Activated naive CD4-positive, alpha-beta T cell treated with anti-CD3 and anti-CD28 coated beads for 36 hours (primary cell): ENCODE measurements at places on chromosomes 7 and 10. TPM values are rescaled to one million over a fixed set of nuclear protein-coding genes. Genes with fewer than 3 reads are reported as not detected.

DNA sequence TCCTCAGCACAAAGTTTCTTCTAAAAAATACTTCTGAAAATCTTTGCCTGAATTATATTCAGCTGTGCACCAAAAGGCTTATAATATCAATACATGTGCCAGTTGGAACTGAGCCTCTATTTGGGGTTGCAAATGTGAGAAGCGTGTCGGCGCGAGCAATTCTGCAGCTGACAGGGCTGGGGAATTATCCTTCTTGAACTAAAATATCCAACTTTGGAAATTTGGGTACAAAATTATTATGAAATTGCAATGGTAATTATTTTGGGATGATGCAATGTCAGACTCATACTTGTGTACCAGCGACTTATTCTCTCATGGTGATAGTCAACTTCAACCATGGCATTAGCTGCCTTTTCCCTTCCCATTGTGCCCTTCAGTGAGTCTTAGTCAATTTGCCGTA, 507.0 kb upstream of the KLF6 start:
- H3K27ac ChIP-seq: no peak overlapping the region
- H3K4me3 ChIP-seq: no peak overlapping the region
- no peaks in the 10 kb centered on the region for H3K36me3 ChIP-seq

- no peaks in the 10 kb centered on the region for H3K4me1 ChIP-seq
- H3K36me3 ChIP-seq: no peaks in the 10 kb centered on the region
- H3K27me3 ChIP-seq: peaks cover 15% of the 10 kb centered on the region
- H3K27ac ChIP-seq: no peak overlapping the region
- H3K4me3 ChIP-seq: no peak overlapping the region
These were observed 220.2 kb downstream of the EMX2 start for GRCh38 chr10:117762819-117763172.

GRCh38 chr10:1377740-1378397, 321.7 kb downstream of the WDR37 start:
- DNase-seq: no peak
- peaks cover 43% of the 10 kb centered on the region for H3K27me3 ChIP-seq
- no peaks in the 10 kb centered on the region for H3K4me1 ChIP-seq
- no peak overlapping the region for H3K4me3 ChIP-seq
- no peak overlapping the region for H3K27ac ChIP-seq
- H3K36me3 ChIP-seq: no peaks in the 10 kb centered on the region

DNA sequence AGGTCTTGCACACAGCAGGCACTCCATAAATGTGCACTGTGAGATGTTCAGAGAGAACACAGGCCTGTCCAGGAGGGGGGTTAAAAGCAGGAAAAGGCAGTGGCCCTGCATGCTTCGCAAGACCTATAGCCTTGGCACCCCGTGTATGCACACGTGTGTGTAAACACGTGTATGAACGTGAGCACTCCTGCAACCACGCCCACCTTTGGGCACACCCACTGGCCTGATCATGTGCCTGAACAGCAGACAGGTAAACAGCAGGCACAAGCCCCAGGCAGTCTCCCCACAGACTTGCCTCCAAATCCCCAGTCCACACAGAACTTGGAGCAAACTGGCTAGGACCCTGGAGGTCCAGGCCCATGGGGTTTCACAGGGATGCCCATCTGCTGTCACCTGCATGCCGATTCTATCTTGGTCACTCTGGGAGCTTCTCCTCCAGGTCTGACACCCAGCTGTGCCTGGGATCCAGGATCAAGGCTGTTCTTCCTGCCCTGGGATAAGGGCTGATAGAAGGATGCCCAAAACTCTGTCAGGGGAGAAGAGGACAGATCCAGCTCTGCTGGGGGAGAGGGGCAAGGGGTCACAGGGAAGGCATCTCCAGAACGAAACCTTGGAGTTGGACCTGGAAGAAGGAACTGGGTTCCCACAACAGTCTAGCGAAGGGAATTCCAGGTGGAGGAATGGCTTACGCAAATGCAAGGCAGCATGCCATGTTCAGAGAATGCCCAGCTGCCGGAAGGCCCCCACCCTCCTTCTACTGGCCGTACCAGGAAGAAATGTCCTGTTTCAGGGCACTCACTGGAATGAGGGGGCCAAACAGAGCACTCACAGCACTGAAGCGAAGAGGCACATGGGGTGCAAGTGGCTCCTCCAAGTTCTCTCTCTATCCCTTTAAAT, 14.3 kb upstream of the ZMIZ1 start:
- H3K4me3 ChIP-seq: no peak overlapping the region
- H3K27me3 ChIP-seq: no peaks in the 10 kb centered on the region
- H3K36me3 ChIP-seq: no peaks in the 10 kb centered on the region

GRCh38 chr7:49770838-49771237, 2.6 kb upstream of the VWC2 start:
- H3K4me1 ChIP-seq: peaks cover 12% of the 10 kb centered on the region

DNA sequence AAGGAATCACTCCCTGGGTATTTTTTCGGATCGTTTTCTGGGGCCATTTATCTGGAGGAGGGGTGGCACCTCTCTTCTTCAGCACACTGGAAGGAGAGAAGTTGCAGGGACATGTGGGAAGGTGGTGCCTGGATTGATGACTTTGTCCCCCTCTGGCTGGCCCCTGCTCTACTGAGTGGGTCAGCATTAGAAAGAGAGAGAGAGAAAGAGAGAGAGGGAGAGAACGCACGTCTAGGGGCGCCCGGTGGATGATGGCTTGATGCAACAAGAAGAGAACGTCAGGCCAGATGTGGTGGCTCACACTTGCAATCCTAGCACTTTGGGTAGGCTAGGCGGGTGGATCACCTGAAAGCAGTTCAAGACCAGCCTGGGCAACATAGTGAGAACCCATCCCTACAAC, 5.5 kb upstream of the MUC12 start:
- H3K4me3 ChIP-seq: no peak overlapping the region
- peaks cover 45% of the 10 kb centered on the region for H3K27me3 ChIP-seq
- H3K36me3 ChIP-seq: no peaks in the 10 kb centered on the region
- DNase-seq: no peak

LGI1 gene
- total RNA-seq: not detected

- peaks cover 40% of the 10 kb centered on the region for H3K4me1 ChIP-seq
- H3K4me3 ChIP-seq: peak overlapping the region; percentile 92
- peaks cover 32% of the 10 kb centered on the region for H3K36me3 ChIP-seq
- peaks cover 5% of the 10 kb centered on the region for H3K27me3 ChIP-seq
- DNase-seq: peak; percentile 71
These were observed 1.2 kb upstream of the NAMPT start for GRCh38 chr7:106285855-106286492.

- H3K4me3 ChIP-seq: no peak overlapping the region
- H3K27me3 ChIP-seq: no peaks in the 10 kb centered on the region
- H3K27ac ChIP-seq: no peak overlapping the region
- peaks cover 26% of the 10 kb centered on the region for H3K4me1 ChIP-seq
- no peaks in the 10 kb centered on the region for H3K36me3 ChIP-seq
- DNase-seq: no peak
These were observed 31.1 kb downstream of the MRPS24 start for GRCh38 chr7:43838201-43838658.

GRCh38 chr7:113446791-113447190, 328.4 kb upstream of the SMIM30 start:
- H3K27me3 ChIP-seq: peaks cover 4% of the 10 kb centered on the region
- H3K4me1 ChIP-seq: no peaks in the 10 kb centered on the region
- DNase-seq: no peak
- no peaks in the 10 kb centered on the region for H3K36me3 ChIP-seq
- H3K4me3 ChIP-seq: no peak overlapping the region

DNA sequence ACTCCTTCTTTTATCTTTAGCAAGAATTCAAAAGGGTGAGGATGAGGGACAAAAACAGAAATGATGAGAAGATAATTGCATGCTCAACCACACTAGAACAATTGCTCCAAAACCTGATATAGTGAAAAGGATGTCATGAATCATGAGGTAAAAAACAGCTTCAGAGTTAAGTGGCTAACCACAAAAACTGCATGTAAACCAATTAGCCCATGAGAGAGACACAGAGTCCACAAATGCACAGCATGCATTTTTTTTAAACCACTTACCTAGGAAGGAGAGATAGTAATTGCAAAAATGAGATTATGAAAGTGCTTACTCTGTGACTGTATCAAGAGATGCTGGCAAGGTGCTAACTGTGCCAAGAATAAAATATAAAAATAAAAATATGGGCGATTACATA, 132.9 kb downstream of the MBL2 start:
- H3K36me3 ChIP-seq: no peaks in the 10 kb centered on the region
- no peaks in the 10 kb centered on the region for H3K4me1 ChIP-seq
- H3K4me3 ChIP-seq: no peak overlapping the region
- no peaks in the 10 kb centered on the region for H3K27me3 ChIP-seq

DNA sequence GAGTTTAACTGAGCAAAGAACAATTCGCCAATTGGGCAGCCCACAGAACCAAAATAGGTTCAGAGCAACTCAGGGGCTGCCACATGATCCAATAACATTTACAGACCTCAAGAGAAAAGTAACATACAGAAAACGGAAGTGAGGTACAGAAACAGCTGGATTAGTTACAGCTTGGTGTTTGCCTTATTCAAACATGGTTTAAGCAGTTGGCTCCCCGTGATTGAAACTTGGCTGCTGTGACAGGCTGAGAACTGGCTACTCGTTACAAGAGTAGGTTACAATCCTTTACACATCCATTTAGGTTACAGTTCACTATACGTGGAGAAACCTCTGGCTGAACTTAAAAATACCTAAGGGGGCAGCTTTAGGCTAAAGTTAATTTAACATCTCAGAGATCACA, 673.1 kb upstream of the PHF14 start:
- no peaks in the 10 kb centered on the region for H3K4me1 ChIP-seq
- H3K27me3 ChIP-seq: no peaks in the 10 kb centered on the region
- no peak for DNase-seq
- no peak overlapping the region for H3K27ac ChIP-seq
- no peak overlapping the region for H3K4me3 ChIP-seq

DNA sequence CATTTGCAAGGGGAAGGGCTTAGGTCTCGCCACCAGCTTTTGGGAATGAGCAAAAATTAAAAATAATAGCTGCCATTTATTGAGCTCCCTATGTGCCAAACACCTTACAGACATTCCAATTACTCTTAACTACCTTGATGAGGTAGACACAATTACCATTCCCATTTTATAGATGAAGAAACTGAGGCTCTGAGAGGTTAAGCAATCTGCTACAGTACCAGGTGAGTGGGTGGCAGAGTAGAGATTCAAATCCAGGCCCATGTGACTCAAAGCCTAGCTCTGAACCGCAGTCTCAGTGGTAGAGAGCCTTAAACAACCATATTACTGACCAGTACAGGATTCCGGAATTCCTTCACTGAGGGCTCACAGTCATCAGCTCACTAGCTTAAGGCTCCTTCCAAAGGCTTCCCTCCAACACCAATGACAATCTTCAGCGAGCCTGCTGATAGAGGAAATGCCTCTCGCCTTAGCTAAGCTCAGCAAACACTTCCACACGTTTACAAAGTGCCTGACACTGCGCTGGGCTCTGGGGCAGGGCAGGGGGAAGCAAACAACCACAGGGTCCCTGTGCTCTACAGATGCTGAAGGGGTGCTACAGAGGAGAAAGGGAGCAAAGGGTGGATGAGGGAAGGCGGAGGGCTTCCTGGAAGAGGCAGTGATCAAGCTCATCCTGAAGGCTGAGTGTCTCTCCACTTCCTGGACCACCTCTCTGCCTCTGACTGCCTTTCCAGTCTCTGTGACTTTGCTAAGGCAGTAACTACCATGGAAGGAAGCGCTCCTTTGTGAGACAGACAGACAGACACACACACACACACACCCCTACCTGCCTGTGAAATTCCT, 7.4 kb downstream of the LRRC20 start:
- H3K36me3 ChIP-seq: peaks cover 3% of the 10 kb centered on the region
- H3K27ac ChIP-seq: no peak overlapping the region
- H3K27me3 ChIP-seq: peaks cover 2% of the 10 kb centered on the region
- no peak overlapping the region for H3K4me3 ChIP-seq
- DNase-seq: no peak
- H3K4me1 ChIP-seq: no peaks in the 10 kb centered on the region

SRRM3 gene
- not detected for total RNA-seq

DNA sequence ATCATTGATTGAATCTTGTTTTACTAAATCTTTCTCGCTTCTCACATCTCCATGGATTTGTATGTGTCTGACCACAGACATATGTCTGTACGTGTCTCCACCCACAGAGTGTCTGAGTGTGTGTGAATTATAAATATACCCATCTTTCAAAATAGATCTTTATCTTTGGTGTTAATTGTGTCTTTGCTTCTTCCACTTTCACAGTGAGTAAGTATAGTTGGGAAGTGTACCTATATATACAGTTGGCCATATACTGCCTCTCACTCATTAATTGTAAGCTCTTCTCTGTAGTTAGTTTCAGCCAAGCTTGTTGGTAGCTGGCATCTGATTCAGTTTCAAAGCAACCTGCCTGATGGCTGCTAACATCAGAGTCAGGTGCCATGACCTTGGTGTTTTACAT, 18.4 kb downstream of the EEPD1 start:
- no peak overlapping the region for H3K27ac ChIP-seq
- no peak overlapping the region for H3K4me3 ChIP-seq
- no peaks in the 10 kb centered on the region for H3K27me3 ChIP-seq
- peaks cover 5% of the 10 kb centered on the region for H3K4me1 ChIP-seq
- no peak for DNase-seq

GRCh38 chr7:13117103-13117502, 429.7 kb downstream of the ARL4A start:
- H3K36me3 ChIP-seq: no peaks in the 10 kb centered on the region
- H3K4me1 ChIP-seq: no peaks in the 10 kb centered on the region
- peaks cover 5% of the 10 kb centered on the region for H3K27me3 ChIP-seq
- no peak overlapping the region for H3K4me3 ChIP-seq

- no peaks in the 10 kb centered on the region for H3K36me3 ChIP-seq
- no peak for DNase-seq
- H3K4me1 ChIP-seq: no peaks in the 10 kb centered on the region
These were observed 89.0 kb upstream of the FGFR2 start for GRCh38 chr10:121687095-121687813.

- H3K36me3 ChIP-seq: peaks cover 30% of the 10 kb centered on the region
- DNase-seq: no peak
- H3K27ac ChIP-seq: no peak overlapping the region
- no peak overlapping the region for H3K4me3 ChIP-seq
These were observed 191.5 kb downstream of the MGMT start for GRCh38 chr10:129658376-129659072.

SDK1 gene
- total RNA-seq: 1.3 TPM

- no peak overlapping the region for H3K27ac ChIP-seq
- no peak for DNase-seq
- peaks cover 25% of the 10 kb centered on the region for H3K27me3 ChIP-seq
- peaks cover 16% of the 10 kb centered on the region for H3K4me1 ChIP-seq
These were observed 62.2 kb downstream of the NEURL1 start for GRCh38 chr10:103555712-103556111.

DNA sequence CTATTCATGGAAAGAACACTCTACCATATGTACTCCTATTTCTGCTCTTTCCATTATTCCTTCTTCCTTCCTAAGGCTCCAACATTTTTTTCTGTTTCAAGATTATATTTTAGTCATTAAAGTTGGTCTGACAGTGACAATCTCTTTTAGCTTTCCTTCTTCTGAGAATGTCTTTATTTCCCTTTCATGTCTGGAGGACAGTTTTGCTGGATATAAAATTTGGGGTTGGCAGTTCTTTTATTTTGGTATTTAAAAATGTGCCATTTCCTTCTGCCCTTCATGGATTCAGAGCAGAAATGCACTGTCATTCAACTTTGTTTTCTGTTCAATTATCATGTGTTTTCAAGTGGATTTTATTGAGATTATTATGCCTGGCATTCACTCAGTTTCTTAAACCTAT, 53.1 kb downstream of the VSTM4 start:
- no peak overlapping the region for H3K4me3 ChIP-seq
- no peak overlapping the region for H3K27ac ChIP-seq
- peaks cover 5% of the 10 kb centered on the region for H3K27me3 ChIP-seq
- no peak for DNase-seq
- H3K36me3 ChIP-seq: peaks cover 5% of the 10 kb centered on the region

- no peaks in the 10 kb centered on the region for H3K36me3 ChIP-seq
- peaks cover 2% of the 10 kb centered on the region for H3K27me3 ChIP-seq
- H3K4me3 ChIP-seq: no peak overlapping the region
- peak; percentile 26 for DNase-seq
These were observed 17.0 kb upstream of the ECHDC3 start for GRCh38 chr10:11724938-11725776.
